ENCODE measurements at places on chromosomes 7 and 10. TPM values are rescaled to one million over a fixed set of nuclear protein-coding genes. Genes with fewer than 3 reads are reported as not detected.

The NYAP1 gene
- 1.2 TPM for total RNA-seq

The CABCOCO1 gene
- 0.35 TPM for total RNA-seq

The DKK1 gene
- total RNA-seq, result 11.4 TPM

The KCNMA1 gene
- 20.6 TPM for total RNA-seq

The CTAGE4 gene
- 0.58 TPM for total RNA-seq

The C10orf62 gene
- not detected for total RNA-seq

The TSPAN15 gene
- total RNA-seq, result 109 TPM

The AOAH gene
- total RNA-seq, result 9.4 TPM

The ASZ1 gene
- total RNA-seq, result not detected

The GPR85 gene
- total RNA-seq, result 1.1 TPM

The GIMAP4 gene
- 49.4 TPM for total RNA-seq

The PLXDC2 gene
- 58.7 TPM for total RNA-seq

The LRGUK gene
- 0.87 TPM for total RNA-seq

The TMEM229A gene
- total RNA-seq, result not detected

The VWA2 gene
- 0.19 TPM for total RNA-seq

The MMS19 gene
- total RNA-seq, result 38.0 TPM

The UTF1 gene
- total RNA-seq, result not detected

The CYP2C19 gene
- 0.19 TPM for total RNA-seq

Data from mesenteric fat pad (tissue), 1 donor.